GM12878 (cell line): ENCODE measurements at places on chromosomes 1 and 21.

GRCh38 chr1:173507205-173507846, 30.2 kb downstream of the PRDX6 start:
- no peak for DNase-seq

- DNase-seq, result no peak
Observed at GRCh38 chr1:218699865-218700264, 354.7 kb downstream of the TGFB2 start.

- DNase-seq, result no peak
Observed at GRCh38 chr1:78682496-78682895, 32.9 kb downstream of the IFI44 start.

DNA sequence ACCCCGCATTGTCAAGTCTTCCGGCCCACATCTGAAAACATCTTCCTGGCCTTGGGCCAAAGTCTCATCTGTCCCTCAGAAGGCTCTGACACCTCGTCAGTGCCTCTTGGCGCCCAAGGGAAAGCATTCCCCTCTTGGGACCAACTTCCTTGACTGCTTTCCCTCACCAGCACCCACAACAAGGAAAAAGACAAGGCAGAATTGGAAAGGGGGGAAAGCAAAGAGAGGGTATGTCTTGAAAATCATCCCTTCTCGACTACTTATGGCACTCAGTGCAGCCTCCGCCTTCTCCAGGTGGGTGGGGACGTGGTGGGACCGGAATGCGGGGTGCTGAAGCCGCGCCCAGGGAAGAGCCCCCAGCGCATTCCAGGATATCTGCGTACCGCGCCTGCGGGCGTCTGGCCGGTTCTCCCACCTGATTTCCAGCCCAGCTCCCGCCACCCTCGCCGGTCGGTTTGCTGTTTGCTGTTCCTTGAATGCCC, 554 bp upstream of the SLC39A1 start:
- DNase-seq, result no peak

- no peak for DNase-seq
Observed at GRCh38 chr1:116817582-116818064, 63.4 kb downstream of the CD2 start.

- DNase-seq, result no peak
Observed at GRCh38 chr1:116508984-116509980, 61.5 kb downstream of the CD58 start.

- no peak for DNase-seq
Observed at GRCh38 chr1:209062863-209063262, 520.7 kb upstream of the CAMK1G start.

- DNase-seq, result no peak
Observed at GRCh38 chr21:40788635-40789034, 58.3 kb downstream of the DSCAM start.

DNA sequence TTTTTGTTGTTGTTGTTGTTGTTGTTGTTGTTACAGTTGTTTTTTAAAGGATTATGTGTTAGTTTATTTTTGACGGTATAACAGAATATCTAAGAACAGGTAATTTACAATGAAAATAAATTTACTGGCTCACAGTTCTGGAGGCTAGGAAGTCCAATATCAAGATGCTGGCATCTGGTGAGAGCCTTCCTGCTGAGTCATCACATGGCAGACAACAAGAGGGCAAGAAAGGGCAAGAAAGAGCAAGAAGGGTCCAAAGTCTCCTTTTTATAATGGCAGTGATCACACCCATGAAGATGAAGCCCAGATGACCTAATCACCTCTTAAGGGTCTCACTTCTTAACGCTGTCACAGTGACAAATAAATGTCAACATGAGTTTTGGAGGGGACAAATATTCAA, 142.1 kb downstream of the NEGR1 start:
- no peak for DNase-seq

DNA sequence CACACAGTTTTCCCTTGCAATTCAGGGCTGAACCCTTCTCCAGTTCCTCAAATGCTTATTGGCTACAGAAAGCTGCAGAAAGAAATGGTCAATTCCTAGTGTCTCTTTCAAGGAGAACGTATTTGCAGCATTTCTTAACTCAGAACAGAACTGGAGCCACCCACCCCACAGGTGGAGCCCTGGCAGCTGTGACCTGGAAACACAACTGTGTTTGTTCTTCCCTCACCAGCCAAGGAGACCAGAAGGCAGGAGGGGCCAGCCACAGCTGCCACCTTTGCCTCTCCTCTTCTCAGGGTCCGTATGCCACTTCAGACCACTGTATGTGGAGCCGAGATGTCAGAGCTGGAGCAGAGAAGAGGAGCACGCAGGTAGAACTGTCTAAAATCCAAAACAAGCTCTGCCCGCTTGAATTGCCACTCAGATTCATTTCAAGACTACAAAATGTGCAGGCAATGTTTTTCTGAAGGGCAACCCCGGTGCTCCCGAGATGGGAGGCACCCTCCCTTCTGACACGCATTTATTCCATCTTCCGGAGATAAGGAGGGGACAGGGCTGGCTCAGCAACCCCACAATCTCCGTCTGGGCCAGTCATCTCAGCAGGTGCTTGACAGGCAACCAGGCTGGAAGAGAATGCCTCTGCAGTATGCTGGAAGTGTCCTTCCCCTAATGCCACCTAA, 16.7 kb downstream of the CD247 start:
- no peak for DNase-seq

DNA sequence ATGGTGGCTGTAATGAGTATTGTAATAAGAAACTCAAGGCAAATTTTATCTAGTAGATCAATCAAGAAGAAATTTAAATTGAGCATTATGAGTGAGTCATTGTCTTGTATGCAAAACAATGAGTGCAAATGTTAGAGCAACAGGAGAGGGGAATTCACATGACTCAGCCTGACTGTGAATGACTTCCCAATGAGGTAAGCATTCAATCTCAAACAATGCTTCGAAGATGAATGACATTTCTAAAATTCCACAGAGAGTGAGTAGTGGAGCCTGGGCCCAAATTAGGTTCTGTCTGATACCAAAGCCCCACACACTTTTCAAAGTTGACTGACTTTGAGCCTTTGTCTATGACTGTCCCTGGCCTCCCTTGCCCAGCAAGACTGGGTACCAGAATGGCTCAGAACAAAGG, 738.0 kb downstream of the PTPRU start:
- no peak for DNase-seq

DNA sequence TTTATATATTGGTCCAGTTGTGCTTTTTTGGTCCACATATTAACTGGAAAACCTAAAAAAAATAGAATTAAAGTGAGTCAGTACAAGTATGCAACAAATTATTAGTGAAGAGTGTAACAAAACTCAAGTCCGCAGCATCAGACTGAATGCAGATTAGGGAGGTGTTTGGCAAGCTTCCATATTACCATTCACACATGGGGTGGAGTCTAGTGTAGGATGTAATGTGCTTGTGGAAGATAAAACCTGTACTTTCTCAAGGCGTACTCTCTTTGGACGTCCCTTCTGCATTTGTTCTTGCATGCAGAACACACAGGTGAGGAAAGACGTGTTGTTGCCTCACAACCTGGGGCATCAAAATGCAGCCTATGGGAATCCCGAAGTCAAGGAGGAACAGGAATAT, 668.7 kb downstream of the MRPL39 start:
- DNase-seq, result no peak

GRCh38 chr1:80919426-80919825, 881.3 kb upstream of the ADGRL2 start:
- DNase-seq, result no peak

- no peak for DNase-seq
Observed at GRCh38 chr1:42319128-42319851, 15.7 kb downstream of the FOXJ3 start.

DNA sequence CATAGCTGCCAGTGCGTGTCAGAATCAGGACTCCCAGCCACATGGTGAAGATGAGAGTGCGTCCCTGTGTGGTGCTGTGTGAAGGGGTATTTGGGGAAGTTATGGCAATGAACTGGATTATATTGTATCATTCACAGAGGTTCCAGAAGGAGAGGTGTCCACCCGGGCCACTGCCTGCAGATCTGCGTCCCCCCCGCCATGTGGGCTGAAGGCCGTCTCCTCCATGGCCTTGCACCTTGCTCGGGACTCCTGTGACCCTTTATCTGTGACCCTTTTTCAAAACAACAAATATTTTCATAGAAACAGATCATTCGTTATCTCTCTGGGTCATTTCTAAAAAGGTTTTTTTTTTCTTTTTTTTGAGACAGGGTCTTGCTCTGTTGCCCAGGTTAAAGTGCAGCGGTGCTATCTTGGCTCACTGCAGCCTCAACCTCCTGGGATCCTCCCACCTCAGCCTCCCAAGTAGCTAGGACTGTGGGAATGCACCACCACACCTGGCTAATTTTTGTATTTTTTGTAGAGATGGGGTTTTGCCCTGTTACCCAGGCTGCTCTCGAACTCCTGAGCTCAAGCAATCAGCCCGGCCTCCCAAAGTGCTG, 120.2 kb upstream of the ERRFI1 start:
- no peak for DNase-seq

- DNase-seq, result no peak
Observed at GRCh38 chr1:66731170-66731865, 20.9 kb upstream of the DYNLT5 start.

GRCh38 chr1:198529414-198529813, 11.1 kb downstream of the ATP6V1G3 start:
- no peak for DNase-seq

GRCh38 chr21:26966649-26967061, 233 bp downstream of the ADAMTS5 start:
- no peak for DNase-seq

DNA sequence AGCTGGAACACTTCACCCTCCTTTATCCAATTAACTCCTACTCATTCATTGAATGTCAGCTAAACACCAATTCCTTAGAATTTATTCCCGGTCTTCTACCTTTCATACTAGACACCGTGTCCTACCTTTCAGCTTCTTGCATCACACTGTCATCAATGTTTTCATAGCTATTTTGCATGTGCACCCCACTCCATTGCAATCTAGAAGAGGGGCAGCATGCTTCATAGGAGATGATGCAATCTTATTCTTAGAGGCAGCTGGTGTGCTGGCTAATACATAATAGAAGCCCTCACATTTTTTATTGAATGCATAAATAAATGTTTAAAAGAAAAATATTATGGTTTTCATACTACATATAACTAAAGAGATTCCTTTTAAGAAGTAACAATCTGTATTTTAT, 123.6 kb downstream of the DSCAM start:
- no peak for DNase-seq

- DNase-seq, result no peak
Observed at GRCh38 chr1:173187671-173188237, 19.4 kb downstream of the TNFSF4 start.

DNA sequence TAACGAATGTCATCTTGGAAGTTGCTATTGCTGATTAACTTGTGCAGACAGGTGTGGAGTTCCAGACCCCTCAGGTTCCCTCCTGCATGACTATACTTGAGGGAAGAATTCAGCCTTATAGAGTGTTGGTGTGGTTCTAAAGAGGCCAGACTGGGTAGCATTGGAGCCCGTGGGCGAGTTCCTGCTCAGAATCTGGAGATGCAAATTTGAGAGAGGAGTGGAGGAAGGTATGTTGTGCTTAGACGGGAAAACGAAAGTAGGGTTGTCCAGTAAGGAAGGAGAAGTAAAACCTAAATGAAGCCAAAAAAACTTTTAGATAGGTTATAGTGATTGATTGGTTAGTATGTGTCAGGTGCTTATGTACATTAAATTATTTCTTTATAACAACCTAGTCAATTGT, 79.2 kb downstream of the ZNF326 start:
- no peak for DNase-seq

DNA sequence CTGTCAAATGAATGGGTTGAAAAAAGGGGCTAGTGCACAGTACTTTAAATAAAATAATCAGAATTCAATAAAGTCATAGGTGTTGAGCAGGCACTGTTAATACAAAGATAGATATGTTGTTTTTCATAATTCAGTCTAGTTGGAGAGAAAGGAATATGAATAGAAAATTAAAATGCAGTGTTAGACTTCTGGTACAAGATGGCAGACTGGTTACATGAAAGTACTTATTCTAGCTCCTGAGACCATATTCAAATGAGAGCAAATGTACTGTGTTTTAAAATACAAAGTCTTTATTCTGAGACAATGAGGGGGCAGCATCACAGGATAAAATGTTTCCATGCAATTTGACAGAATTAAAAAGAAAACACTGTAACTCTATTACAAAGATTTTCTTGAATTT, 542.1 kb downstream of the COL11A1 start:
- DNase-seq, result no peak

DNA sequence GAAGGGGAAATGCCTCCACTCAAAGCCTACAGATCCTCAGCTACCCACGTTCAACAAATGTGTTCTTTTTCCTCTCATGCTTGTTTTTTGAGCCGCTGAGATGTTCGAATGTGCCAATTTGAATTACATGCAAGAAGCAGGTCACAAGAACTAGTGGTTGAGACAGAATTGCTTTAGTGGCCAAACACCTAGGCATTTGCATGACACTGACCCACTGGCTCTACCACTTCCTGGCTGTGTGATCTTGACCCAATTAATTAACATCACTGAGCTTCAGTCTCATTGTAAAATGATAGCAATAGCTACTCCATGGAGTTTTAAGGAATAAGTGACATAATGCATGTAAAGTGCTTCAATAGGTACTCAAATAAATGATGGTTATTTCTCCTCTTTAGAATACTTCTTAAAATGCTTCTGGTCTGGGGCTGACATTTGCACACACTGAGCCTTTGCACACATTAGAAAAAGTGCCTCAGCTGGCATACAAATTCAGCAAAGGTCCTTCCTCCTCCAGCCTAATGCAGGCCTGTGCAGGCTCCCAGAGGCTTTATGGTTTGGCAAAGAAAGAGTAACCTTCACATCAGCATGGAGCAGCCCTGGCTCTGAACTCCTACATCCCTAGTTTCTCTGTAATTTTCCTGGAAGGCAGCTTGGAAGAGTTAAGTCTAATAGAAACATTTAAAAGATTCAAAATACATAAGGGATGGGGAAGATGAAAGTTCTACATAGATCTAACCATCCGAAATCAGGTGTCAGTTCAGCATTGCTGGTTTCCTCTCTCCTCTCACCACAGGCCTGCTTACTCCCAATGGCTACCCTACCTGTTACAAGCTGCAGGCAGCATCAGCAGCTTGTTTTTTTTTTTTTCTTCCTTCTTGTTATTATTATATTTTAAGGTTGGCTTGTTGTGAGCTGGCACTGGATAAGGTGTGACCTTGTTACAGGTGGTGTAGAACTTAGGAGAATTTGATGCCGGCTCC, 107.4 kb downstream of the TBX19 start:
- no peak for DNase-seq

- no peak for DNase-seq
Observed at GRCh38 chr1:67666636-67667035, 18.4 kb upstream of the GADD45A start.

- DNase-seq, result no peak
Observed at GRCh38 chr1:77643456-77643855, 39.0 kb downstream of the ZZZ3 start.

- no peak for DNase-seq
Observed at GRCh38 chr1:5874416-5875110, 117.7 kb downstream of the NPHP4 start.

GRCh38 chr1:110347182-110347893, 8.2 kb downstream of the RBM15 start:
- no peak for DNase-seq

- no peak for DNase-seq
Observed at GRCh38 chr1:41958015-41958673, 39.4 kb upstream of the HIVEP3 start.
